Posterior vena cava (tissue), 2 donors: ENCODE measurements at places on chromosomes 7 and 10. TPM values are rescaled to one million over a fixed set of nuclear protein-coding genes. Genes with fewer than 3 reads are reported as not detected.
A peak's percentile ranks its signal among the peaks of the same experiment; 100 is the strongest.

- DNase-seq = no peak
Observed at GRCh38 chr7:108724251-108725100, 154.8 kb downstream of the DNAJB9 start.

- no peak for DNase-seq
Observed at GRCh38 chr7:150866932-150867564, 14.7 kb downstream of the AOC1 start.

GRCh38 chr10:23363793-23364135 is 19.2 kb upstream of the C10orf67 start:
- no peak for DNase-seq

- DNase-seq = no peak
Observed at GRCh38 chr10:49325916-49326783, 27.2 kb downstream of the C10orf71 start.

- no peak for DNase-seq
Observed at GRCh38 chr10:20935931-20936330, 38.8 kb upstream of the NEBL start.

The LIPF gene
- total RNA-seq = not detected

The PARD3 gene
- total RNA-seq = 30.6 TPM

The ALKBH4 gene
- total RNA-seq = 6.8 TPM

GRCh38 chr10:45040921-45041542 is 40.3 kb downstream of the ZNF22 start:
- no peak for DNase-seq

DNA sequence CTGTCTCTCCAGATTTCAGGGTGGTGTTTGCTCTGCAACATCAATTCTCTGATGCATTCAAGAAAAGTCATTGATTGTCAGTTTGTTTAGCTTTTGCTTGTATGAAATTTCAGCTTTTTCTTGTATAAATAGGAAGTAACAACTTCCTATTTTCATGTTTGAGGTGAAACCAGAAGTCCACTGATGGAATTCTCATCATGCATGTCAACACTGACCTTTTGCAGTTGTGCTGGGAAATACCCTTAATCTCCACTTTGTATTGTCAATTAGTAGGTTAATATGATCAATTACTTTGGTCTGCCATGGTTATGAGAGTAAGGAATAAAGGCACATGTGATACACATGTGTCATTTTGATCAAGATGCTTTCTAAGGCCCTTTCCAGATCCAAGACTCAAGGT is 208.8 kb upstream of the HPS1 start:
- DNase-seq = no peak

DNA sequence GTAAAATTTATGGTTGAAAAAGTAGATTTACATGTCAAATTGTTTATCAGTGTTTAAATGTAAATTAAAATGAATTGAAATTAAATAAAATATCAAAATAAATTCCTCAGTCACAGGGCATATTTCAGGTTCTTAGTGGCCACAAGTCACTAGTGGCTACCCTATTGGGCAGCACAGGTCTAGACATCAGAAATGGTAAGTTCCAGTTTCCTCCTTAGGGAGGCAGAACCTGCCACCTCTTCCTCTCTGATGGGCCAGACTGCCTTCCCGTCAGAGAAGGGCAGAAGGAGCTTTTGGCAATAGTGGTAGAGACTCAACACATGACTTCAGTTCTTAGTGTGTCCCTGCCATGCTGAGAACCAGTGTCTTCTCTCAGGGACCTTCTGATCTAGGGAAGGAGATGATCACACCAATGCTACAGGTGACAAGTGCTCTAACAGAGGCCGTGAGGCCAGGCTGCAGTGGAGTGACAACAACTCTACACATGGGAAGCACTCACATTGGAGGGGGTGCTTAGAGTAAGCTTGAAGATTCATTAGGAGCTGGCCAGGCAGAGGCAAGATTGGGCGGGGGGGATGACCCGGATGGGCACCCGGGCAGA is 14.4 kb upstream of the PCBD1 start:
- DNase-seq = peak; percentile 3

The RSPH10B2 gene
- total RNA-seq = 0.33 TPM

- no peak for DNase-seq
Observed at GRCh38 chr10:128958834-128959690, 508.0 kb upstream of the MGMT start.

The COBL gene
- 0.67 TPM for total RNA-seq

DNA sequence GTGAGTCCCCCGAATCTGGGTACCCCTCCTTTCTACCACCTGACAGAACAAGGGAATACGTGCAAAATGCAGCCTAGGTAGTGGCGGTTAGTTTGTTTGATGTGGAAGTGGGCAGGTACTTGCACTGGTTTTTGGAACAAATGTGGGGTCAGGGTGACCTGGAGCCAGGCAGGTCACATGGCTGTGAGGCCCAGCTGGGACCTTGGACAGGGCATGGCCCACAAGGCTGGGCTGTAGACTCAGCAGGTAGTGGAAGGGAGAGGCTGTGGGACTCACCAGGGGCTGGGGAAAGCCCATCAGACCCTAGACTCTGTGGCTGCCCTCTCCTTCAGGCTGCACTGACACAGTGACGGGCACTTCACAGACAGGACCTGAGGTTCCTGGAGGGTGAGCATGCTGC is 159.9 kb upstream of the ADCY1 start:
- DNase-seq = no peak

- DNase-seq = no peak
Observed at GRCh38 chr7:129789000-129789399, 163.8 kb downstream of the UBE2H start.

DNA sequence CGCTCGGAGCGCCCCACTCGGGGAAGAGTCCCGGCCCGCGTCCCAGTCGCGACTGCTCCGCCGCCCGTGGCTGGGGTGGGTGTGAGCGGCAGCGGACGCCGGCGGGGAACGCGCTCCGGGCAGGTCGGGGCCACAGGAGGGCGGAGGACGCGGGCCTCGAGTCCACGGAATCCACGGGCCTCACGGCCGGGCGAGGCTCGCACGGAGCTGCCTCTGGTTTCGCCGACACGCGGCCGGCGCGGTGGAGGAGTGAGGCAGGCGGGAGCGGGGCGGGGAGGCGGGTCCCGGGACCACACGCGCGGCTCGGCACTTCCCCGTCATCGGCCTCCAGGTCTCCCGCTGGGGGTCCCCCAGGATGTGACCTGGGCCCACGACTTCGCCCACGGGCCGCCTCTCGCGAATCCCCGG is 533 bp upstream of the NKX6-2 start:
- no peak for DNase-seq

- no peak for DNase-seq
Observed at GRCh38 chr10:71600849-71601248, 118.7 kb downstream of the C10orf105 start.

The SFRP4 gene
- 56.7 TPM for total RNA-seq

GRCh38 chr7:156176039-156176438 is 363.8 kb upstream of the SHH start:
- no peak for DNase-seq

DNA sequence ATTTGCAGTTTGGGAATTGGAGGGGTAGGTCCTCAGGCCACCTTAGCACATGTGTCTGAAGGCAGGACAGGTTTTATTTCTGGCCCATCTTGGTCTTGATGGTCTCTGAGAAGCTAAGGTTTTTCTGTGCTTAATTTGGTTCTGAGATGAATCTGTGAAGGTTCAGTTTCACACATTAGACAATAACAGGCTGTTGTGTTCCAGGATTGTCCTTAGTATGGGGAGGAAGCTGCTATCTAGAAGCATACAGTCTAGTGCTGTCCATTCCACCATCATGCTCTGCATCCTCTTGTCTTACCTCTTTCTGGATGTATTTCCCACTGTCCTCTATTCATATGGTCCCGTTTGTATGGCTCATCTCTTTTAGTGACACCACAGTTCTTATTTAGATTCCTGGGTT is 7.1 kb downstream of the UBE2D1 start:
- DNase-seq = no peak

The C10orf90 gene
- total RNA-seq = not detected

The GJD4 gene
- not detected for total RNA-seq

- peak; percentile 81 for DNase-seq
Observed at GRCh38 chr10:129964611-129965424, 744 bp upstream of the EBF3 start.

DNA sequence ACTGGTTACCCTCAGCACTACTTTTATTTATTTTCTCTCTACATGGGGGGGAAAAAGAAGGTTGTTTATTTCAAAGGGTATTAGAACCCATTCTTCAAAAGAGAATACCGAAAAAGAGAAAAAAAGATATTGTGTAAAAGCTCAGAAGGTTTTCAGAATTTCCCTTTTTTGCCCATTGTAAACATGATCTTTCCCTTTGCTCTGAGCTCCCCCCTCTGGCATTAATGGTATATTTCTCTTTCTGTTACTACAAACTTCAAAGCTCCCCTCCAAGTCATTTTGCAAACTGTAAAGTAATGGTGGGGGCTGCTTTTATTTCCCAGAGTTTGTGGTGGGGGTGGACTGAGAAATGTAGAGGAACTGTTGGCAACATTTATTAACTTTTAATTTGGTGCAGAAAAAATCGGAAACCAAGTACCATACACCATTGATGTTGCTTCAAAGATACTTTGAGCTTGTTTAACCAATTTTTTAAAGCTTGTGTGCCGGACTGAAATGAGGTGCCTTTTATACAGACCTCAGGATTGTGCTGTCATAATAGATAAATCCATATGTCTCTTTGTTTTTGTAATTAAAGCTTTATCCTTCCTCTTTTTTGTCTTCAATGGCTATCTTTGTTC is 181.5 kb downstream of the EXOC4 start:
- no peak for DNase-seq

The CNTNAP2 gene
- not detected for total RNA-seq

DNA sequence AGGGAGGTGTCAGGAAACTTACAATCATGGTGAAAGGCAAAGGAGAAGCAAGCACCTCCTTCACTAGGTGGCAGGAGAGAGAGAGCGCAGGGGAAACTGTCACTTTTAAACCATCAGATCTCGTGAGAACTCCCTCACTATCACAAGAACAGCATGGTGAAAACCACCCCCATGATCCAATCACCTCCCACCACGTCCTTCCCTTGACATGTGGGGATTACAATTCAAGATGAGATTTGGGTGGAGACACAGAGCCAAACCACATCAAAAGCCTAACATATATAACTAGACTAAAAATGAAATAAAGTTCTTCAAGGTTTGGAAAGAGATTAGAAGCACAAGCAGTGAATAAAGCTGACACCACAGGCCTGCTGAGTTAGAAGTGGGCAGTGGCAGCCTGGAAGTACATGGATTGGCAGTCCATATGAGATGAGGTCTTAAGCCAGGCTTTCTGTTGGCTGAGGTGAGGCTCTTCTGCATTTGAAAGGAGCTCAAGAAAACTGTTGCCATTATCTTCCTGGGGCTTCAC is 96.4 kb upstream of the MDFIC start:
- DNase-seq = no peak

GRCh38 chr10:122939856-122940543 is 14.0 kb downstream of the C10orf88 start:
- no peak for DNase-seq

The RPP38 gene
- total RNA-seq = 10.0 TPM

- no peak for DNase-seq
Observed at GRCh38 chr10:120514035-120514620, 57.1 kb downstream of the PLPP4 start.

GRCh38 chr10:109969760-109970346 is 37.9 kb upstream of the ADD3 start:
- no peak for DNase-seq

DNA sequence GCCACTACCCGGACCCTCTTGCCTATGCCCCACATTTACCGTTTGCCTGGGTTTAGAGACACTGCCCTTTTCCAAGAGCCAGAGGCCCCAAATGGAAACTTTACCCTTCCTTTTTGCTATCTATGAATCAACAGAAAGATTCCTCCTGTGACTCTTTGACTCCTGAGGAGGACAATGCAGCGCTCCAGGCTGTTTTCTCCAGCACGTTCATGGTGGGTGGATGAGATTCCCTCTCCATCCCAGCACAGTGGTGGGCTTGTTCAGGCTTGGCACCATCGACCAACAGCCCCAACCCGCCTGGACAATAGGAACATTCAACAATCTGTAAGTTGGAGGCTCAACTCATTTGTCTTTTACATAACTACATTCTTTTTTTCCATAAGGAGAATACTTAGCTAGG is 55.9 kb downstream of the DLD start:
- DNase-seq = no peak

The ARMC10 gene
- 36.2 TPM for total RNA-seq

The ASAH2 gene
- 1.9 TPM for total RNA-seq

The DYNC1I1 gene
- 15.8 TPM for total RNA-seq

DNA sequence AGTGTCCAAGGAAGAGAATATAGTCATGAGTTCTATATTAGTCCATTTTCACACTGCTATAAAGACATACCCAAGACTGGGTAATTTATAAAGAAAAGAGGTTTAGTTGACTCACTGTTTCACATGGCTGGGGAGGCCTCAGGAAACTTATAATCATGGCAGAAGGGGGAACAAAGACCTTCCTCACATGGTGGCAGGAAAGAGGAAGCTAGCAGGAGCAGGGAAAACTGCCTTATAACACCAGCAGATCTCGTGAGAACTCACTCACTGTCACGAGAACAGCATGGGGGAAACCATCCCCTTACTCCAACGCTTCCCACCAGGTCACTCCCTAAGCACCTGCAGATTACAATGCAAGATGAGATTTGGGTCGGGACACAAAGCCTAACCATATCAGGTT is 139.0 kb upstream of the ZNF438 start:
- DNase-seq = no peak

The UBN2 gene
- 19.3 TPM for total RNA-seq
